ENCODE measurements at places on chromosomes 13 and 19.

GRCh38 chr13:24719139-24719538, 38.9 kb downstream of the ATP12A start:
- DNase-seq: no peak

DNA sequence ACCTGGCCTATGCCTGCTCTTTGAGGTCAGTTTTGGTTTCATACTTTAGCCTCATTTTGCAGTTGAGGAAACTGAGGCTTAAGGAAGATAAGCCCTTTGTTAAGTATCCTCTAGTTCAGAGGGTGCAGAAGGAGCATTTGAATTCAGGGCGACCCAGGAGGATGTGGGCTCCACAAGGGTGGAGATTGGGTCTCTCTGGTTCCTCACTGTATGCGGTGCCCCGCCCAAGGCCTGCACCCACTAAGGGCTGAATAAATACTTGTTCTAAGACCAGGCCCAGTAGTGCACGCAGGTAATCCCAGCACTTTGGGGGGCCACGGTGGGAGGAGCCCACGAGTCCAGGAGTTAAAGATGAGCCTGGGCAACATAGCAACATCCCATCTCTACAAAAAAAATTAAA, 768 bp upstream of the SLC44A2 start:
- DNase-seq: no peak

DNA sequence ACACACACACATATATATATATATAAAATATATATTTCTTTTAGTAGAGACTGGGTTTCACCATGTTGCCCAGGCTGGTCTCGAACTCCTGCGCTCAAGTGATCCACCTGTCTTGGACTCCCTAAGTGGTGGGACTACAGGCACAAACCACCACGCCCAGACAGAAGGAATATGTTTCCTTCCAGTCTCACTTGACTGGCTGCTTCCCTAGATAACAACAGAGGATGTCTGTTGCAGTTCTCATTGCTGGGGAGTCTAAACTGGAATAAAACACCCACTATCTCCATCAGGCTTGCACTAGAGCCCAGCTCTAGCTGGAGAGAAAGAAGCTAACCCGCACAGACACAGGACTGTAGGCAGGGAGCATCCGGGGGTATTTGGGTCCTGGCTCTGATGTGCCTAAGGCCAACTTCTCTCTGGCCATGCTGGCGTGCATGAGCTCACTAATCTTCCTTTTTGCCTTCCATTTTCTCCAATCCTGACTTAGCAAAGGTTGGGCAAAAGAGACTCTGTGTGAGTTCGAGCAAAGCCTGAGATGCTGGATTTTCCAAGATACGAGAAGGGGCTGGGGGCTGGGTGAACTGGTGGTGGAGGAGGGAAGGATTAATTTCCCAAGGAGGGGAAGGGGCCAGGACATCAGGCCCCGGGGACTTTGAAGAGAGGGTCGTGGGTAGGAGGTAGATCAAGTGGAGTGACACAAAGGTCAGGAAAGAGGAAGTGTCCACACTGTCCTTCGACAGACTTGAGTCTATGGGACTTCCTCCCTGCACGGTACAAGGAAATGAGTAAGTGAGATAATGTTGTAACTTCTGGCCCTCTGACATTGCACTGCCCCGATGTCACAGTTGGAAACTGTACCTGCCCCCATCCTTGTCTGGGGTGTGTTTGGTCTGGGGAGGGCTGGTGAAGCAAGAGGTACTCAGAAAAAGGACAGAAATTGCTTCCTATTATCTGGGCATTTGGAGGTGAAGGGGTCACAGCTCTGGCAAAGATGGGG, 22.5 kb upstream of the ALOX5AP start:
- no peak for DNase-seq

- DNase-seq: no peak
These were observed 28.5 kb downstream of the CCNE1 start for GRCh38 chr19:29840066-29840950.

DNA sequence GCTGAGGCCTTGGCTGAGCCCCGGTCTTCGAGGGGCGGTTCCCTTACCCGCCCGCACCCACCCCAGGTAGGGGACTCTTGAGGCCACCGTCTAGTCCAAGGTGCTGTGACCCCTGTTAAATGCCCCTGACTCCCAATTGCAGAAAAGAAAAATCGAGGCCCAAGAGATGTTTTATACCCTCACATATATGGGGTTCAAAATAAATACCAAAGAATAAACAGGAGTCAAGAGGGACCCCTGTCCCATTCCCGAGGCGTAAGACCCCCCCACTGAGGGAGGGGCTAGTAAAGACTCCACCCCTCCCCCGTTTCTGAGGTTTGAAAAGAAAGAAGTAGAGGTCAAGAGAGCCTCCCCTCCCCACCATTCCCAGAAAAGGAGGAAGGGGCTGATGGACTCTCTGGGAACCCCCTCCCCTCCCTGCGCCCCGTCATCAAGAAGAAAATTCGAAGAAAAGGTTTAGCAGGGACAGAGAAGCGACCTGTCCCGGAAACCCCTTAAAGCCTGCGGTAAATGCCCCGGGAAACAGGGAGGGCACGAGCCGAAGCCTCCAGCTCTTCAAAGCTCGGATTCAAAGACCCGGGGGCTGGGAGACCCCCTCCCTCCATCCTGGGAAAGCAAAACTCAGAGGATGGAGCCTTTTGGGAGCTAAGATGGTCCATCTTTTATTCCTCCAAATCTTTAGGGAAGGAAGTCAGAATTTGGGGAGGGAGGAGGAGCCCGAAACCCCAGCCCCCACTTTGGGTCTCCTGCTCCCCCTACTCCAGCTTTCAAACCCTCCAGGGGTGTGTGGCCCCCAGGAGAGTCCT, 755 bp upstream of the RAB3A start:
- no peak for DNase-seq

DNA sequence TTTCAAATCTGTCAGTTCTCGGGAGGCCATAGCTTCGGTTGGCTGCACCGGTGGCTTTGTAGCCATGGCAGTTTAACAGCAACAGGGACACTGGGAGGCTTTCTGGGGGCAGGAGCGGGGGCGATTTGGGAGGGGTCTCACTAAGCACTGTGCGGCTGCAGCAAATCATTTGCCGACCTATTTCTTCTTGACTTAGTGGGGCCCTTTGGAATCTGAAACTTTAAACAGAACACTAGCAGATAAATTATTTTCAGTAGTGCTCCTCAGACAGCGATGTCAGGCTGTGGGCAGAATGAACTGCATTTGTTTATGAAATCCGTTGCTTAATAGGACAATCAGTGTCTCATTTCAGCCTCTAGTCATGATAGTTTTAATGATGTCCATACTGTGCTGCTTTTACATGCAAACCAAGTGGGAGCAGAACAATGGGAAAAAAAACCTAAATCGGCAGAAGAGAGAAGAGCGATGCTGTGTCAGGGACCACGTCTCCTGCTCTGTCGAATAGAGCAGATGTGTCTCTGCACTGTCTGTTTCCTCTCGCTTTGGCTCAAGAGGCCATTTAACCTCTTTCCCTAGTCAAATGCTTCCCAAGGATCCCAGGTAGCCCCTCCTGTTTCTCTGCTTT, 211.9 kb downstream of the OLFM4 start:
- no peak for DNase-seq

DNA sequence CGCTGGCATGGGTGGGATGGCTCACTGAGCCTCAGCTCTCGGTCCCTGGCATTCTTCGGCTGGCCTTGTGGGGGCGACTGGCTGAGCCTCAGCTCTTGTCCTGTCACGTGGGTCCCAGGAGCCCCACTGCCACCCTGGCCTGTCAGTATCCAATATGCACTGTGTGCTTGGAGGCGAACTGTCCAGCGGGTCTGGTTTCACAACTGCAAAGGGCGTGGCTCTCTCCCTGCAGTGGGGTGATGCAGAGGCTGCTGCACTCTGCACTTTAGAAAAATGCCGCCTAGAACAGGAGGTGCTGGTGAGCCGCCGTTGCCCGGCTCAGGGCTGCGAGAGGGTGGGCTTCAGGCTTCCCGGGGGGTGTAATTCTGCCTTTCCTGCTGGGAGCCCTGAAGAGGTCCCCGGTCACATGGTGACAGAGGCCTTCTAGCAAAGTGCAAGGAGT, 17.0 kb upstream of the TMEM255B start:
- DNase-seq: peak; percentile 36

DNA sequence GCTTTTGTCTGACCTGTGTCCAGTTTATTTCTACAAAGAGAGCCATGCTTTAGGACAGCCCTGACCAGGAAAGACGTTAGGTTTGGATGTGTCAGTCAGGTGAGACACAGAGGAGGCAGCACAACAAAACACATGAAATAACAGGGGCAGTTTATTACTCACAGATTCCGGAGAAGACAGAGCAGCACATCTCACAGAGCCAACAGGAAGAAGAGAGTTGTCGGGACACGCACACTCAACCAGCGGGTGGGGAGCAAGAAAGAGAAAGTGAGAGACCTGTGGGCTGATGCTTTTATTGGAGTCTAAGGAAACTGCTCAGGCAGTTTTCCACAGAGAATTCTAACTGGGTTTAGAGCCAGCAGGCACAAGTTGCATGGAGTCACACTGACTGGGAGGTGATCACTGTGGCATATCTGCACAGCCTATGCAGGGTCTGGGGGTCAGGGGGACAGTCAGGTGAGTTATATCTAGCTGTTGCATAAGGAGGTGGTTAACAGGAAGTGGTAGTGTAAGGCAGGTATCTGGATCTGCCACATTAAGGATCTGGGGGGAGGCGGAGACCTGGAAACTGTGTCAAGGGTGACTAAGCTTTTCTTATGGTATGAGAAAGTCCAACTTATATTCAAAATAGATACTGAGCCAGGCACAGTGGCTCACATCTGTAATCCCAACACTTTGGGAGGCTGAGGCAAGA, 24.1 kb upstream of the CEACAM20 start:
- no peak for DNase-seq

DNA sequence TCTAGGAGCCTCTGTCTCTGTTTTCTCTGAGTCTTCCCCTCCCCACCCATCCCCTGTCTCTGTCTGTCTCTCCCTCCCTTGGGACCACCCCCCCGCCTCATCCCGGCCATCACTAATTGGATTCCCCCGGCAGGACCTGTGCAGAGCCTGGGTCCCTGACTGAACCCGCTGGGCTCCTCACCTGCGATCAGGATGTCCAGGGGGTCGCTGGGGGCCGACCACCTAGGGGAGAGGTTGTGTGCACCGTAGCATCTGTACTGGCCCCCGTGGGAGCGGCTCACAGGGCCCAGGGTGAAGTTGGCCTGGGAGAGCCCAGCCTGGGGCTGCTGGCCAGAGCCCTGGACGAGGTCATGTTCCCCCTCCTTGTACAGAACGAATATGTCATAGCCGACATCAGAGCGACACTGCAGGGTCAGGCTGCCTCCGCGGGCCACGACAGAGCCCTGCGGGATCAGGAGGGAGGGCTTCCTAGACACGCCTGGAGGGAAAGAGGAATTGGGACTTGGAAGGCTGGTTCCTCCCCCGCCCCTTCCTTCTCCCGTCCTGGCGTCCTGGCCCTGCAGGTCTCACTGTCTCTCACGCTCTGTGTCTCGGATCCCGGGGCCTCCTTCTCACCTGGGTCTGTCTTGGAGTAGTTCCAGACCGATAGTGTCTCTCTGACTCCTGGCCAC, 1.8 kb downstream of the LILRB5 start:
- no peak for DNase-seq

DNA sequence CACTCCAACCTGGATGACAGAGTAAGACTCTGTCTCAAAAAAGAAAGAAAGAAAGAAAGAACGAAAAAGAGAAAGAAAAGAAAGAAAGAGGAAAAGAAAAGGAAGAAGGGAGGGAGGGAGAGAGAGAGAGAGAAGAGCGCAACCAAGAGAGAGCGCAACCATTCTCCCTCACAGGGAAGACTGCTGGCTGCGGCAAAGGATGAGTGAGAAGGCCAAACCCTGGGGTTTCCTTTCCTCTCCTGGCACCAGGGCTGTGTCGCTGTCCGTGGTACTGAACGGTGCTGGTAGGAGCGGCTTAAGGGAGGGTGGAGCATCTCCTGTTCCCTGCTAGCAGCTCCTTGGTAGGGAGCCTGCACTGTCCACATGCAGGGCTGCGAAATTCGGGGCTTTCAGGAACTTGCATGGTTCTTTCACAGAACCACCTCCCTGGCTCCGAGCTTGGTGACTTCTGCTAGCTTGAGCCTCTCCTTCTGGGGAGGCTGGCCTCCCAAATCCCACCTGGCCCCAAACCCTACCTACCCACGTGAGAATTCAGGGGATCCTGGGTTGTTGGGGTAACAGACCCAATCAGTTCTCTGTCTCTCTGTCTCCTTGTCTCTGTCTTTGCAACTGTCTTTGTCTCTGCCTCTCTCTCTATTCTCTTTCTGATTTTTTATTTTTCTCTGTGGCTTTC, 51.1 kb upstream of the ZNRF4 start:
- peak; percentile 70 for DNase-seq

DNA sequence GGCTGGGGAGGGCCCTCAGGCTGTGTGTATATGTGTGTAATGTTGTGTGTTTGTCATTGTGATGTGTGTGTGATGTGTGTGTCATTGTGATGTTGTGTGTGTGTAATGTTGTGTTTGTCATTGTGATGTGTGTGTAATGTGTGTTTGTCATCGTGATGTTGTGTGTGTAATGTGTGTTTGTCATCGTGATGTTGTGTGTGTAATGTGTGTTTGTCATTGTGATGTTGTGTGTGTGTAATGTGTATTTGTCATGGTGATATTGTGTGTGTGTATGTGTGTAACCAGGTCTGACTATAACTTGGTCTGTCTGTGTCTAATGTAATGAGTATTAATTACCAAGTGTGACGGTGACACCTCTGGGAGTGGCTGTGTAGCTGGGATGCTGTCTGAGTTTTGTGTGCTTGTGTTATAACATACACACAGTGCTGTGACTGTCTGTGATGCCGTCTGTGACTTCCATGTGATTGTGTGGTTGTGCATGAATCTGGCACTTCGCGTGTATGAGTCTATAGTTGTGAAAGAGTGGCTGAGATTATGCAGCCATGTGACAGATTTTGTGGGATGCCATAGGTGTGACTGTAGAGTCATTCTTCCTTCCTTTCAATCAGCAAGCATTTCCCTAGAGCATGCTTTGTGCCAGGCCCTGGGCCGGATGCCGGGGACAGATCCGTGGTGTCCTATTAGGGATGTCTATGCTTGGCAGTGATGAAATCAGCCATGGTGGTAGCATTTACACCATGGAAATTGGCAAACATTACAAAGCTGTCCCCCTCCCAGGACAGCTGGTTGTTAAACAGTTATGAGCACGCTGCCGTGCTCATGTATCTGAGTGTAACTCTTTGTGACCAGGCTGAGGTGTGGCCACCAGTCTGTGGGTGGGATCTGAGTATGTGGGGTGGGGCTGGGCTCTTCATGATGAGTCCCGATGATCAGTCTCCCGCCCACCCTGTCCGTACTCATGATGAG, 6.4 kb downstream of the TNFSF14 start:
- DNase-seq: no peak
